ENCODE measurements at places on chromosomes 16 and 17. TPM values are rescaled to one million over a fixed set of nuclear protein-coding genes. Genes with fewer than 3 reads are reported as not detected.

Gene CMIP
- 49.7 TPM for total RNA-seq

Gene KRTAP9-8
- not detected for total RNA-seq

Gene PSMD7
- total RNA-seq: 83.9 TPM

Gene SEZ6L2
- total RNA-seq: 70.7 TPM

Gene UNC13D
- total RNA-seq: 12.7 TPM

Gene ABCC11
- not detected for total RNA-seq

Gene ERI2
- total RNA-seq: 20.4 TPM

Gene ACSF3
- total RNA-seq: 30.8 TPM

Gene ALDH3A1
- total RNA-seq: 0.21 TPM

Gene SLC38A8
- not detected for total RNA-seq

Gene SLC52A1
- 0.54 TPM for total RNA-seq

Gene HOXB9
- 65.9 TPM for total RNA-seq

Gene SP6
- total RNA-seq: 4.0 TPM

Gene CA7
- not detected for total RNA-seq

Gene SPEM3
- total RNA-seq: not detected

Gene CCL13
- not detected for total RNA-seq

Gene COX10
- total RNA-seq: 13.4 TPM

Gene SEPTIN1
- total RNA-seq: 1.7 TPM

Gene KCNJ18
- not detected for total RNA-seq

Gene ABCA6
- total RNA-seq: 0.46 TPM

Gene ZP2
- total RNA-seq: not detected

Gene CTRB1
- 2.7 TPM for total RNA-seq

Gene PARD6A
- total RNA-seq: 10.8 TPM

Gene KRTAP3-1
- total RNA-seq: not detected
